Aorta (tissue), 5 donors: ENCODE measurements at places on chromosomes 3 and 15. TPM values are rescaled to one million over a fixed set of nuclear protein-coding genes. Genes with fewer than 3 reads are reported as not detected.

- no peak for DNase-seq
Measured at GRCh38 chr3:169390271-169390670, 273.2 kb downstream of the MECOM start.

GRCh38 chr15:35443376-35443775 lies 102.6 kb downstream of the DPH6 start:
- no peak for DNase-seq

The OR5H6 gene
- total RNA-seq, result not detected

The QTRT2 gene
- 23.4 TPM for total RNA-seq

The OXTR gene
- 0.54 TPM for total RNA-seq

The MYZAP gene
- 4.2 TPM for total RNA-seq

GRCh38 chr3:110955301-110955880 lies 116.2 kb upstream of the NECTIN3 start:
- DNase-seq, result no peak

The P2RY14 gene
- 2.8 TPM for total RNA-seq

DNA sequence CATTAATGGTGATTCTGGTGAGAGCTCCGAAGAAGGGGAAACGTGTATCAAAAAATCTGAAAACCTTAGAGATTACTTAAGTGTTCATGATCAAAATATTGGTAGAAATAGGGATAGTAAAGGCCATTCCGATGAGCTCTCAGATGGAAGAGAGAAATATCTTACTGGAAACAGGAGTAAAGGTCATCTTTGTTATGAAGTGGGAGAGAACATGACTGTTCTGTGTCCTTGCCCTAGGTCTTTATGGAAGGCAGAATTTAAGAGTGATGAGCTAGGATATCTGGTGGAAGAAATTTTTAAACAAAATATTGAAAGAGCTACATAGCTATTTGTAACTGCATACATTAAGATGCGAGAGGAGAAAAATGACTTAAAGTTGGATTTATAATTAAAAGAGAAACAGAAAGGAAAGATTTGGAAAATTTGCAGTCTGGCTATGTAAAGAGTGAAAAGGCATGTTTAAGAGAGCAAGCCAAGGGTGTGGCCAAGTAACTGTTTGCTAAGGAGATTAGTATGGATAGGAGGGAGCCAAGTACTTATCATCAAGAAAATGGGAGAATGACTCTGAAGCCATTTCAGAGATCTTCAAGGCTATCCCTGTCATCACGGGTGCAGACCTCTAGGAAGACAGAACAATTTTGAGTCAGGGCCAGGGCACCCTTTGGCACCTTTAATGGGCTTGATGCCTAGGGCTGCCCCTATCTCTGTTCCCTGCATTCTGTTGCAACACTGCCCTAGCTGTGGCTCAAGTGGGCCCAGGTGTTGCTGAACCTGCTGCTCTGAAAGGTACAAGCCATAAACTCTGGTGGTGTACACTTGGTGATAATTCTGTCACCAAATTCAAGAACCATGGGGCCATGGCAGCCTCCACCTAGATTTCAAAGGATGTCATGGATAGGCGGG lies 27.3 kb downstream of the SLMAP start:
- DNase-seq, result no peak

The TM4SF4 gene
- total RNA-seq, result not detected

The CSTA gene
- total RNA-seq, result 3.6 TPM

DNA sequence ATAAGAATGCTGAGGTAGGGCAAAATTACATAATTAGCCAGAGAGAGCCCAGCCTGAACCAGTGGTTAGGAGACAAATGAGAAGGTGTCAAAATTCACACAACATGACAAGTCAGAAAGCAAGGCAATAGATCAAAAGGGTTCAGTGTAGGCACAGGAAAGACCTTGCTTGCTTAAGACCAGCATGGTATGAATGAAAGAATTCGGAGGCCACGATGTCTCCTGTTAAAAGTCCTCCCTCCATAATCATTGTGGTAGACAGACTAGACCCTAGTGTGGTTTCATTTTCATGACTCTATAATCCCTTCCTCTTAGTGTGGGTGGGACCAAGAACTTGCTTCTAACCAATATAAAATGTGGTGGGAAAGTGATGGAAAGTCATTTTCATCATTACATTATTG lies 98.7 kb upstream of the ANKRD28 start:
- DNase-seq, result no peak

DNA sequence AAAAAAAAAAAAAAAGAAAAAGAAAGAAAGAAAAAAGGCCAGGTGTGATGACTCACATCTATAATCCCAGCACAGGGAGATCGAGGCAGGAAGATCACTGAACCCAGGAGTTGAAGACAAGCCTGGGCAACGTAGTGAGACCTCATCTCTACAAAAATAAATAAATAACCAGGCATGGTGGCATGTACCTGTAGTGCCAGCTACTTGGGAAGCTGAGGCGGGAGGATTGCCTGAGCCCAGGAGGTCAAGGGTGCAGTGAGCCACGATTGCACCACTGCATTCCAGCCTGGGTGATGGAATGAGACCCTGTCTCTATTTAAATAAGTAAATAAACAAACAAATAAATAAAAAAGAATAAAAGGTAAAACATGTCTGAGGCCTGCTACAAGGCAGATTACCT lies 39.3 kb upstream of the LACTB start:
- DNase-seq, result no peak
